ENCODE measurements at places on chromosomes 5 and 9.

GRCh38 chr5:141709699-141710267, 27.8 kb upstream of the ARAP3 start:
- DNase-seq = no peak
- H3K27me3 ChIP-seq = no peaks in the 10 kb centered on the region
- no peak overlapping the region for H3K27ac ChIP-seq
- H3K4me1 ChIP-seq = peaks cover 7% of the 10 kb centered on the region
- H3K36me3 ChIP-seq = no peaks in the 10 kb centered on the region

DNA sequence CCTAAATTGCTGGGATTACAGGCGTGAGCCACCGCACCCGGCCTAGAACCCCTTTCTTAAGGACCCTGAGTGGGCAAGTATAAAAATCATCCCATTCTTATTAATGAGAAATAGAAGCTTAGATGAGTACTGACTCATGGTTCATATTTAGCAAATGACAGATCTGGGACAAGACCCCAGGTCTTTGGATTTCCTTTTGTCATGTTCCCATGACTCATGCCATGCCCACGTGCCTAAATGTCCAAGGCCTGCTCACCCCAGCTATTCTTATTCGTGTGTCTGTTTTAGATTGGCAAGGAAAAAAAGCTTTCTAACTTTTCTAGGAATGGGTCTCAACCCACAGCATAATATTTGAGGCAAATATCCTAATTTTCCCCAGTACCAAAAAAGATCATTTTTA, 57.7 kb upstream of the RPS23 start:
- no peaks in the 10 kb centered on the region for H3K27me3 ChIP-seq
- no peak for DNase-seq
- no peaks in the 10 kb centered on the region for H3K4me1 ChIP-seq
- no peak overlapping the region for H3K4me3 ChIP-seq
- H3K27ac ChIP-seq = peak overlapping the region; percentile 18

DNA sequence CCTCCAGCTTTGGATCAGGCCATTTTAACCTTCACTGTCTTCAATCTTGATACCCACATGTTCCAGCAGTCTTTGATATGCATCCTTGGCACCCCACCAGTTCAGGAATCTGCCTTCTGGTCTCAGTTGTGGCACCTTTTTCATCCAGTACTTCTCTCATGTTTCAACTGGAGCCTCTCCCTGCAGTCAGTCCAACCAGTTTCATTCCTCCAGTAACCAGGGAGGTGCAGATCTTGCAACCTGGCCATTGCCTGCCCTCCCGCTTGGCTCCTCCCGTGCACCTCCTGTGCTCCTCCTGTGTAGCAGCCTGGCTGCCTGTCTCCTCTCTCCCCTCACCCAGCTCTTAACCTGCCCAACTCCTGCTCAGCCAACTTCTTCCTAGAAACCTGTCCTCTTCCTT, 20.2 kb downstream of the FUBP3 start:
- H3K36me3 ChIP-seq = peaks cover 97% of the 10 kb centered on the region
- H3K27me3 ChIP-seq = no peaks in the 10 kb centered on the region
- no peaks in the 10 kb centered on the region for H3K4me1 ChIP-seq
- DNase-seq = no peak
- H3K27ac ChIP-seq = no peak overlapping the region
- H3K4me3 ChIP-seq = no peak overlapping the region

- no peak overlapping the region for H3K4me3 ChIP-seq
- H3K27me3 ChIP-seq = peaks cover 25% of the 10 kb centered on the region
- H3K36me3 ChIP-seq = no peaks in the 10 kb centered on the region
- H3K4me1 ChIP-seq = no peaks in the 10 kb centered on the region
- no peak for DNase-seq
- H3K27ac ChIP-seq = no peak overlapping the region
These were observed 304.4 kb upstream of the KIF2A start for GRCh38 chr5:62001640-62002039.

GRCh38 chr9:114037249-114037648, 40.9 kb downstream of the AMBP start:
- H3K36me3 ChIP-seq = peaks cover 5% of the 10 kb centered on the region
- H3K27ac ChIP-seq = no peak overlapping the region
- no peak for DNase-seq
- H3K4me1 ChIP-seq = peaks cover 12% of the 10 kb centered on the region

GRCh38 chr9:3810231-3810630, 284.4 kb upstream of the RFX3 start:
- no peak overlapping the region for H3K4me3 ChIP-seq
- no peaks in the 10 kb centered on the region for H3K4me1 ChIP-seq
- no peak for DNase-seq
- H3K27me3 ChIP-seq = no peaks in the 10 kb centered on the region
- no peaks in the 10 kb centered on the region for H3K36me3 ChIP-seq
- no peak overlapping the region for H3K27ac ChIP-seq

DNA sequence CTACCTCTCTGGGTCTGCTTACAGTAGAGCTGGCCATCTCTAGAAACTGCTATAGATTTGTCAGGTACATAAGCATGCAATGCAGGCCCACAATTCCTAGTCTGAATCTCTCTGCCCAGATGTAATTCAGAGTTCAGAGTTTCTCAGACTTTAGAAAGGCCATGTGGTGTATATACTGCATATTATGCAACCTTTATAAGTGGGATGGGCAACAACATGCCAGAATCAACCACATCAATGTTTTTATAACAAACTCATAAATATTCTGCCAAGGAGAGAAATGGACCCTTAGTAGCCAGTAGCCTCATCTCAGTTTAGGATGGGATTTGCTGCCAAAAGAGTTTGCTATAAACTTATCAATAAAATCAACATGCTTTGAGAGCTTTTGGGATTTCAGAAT, 78.8 kb downstream of the SLC1A1 start:
- no peaks in the 10 kb centered on the region for H3K4me1 ChIP-seq
- H3K27ac ChIP-seq = no peak overlapping the region
- no peaks in the 10 kb centered on the region for H3K27me3 ChIP-seq
- no peak for DNase-seq
- no peak overlapping the region for H3K4me3 ChIP-seq

GRCh38 chr5:39850291-39850690, 425.5 kb upstream of the DAB2 start:
- no peak overlapping the region for H3K27ac ChIP-seq
- no peak overlapping the region for H3K4me3 ChIP-seq
- H3K4me1 ChIP-seq = no peaks in the 10 kb centered on the region
- H3K27me3 ChIP-seq = no peaks in the 10 kb centered on the region

- no peak for DNase-seq
- no peaks in the 10 kb centered on the region for H3K4me1 ChIP-seq
- H3K4me3 ChIP-seq = no peak overlapping the region
- no peaks in the 10 kb centered on the region for H3K36me3 ChIP-seq
- no peak overlapping the region for H3K27ac ChIP-seq
- no peaks in the 10 kb centered on the region for H3K27me3 ChIP-seq
These were observed 62.8 kb downstream of the SV2C start for GRCh38 chr5:76145945-76146344.

- H3K36me3 ChIP-seq = no peaks in the 10 kb centered on the region
- no peak for DNase-seq
- no peak overlapping the region for H3K4me3 ChIP-seq
- peaks cover 10% of the 10 kb centered on the region for H3K4me1 ChIP-seq
- H3K27me3 ChIP-seq = no peaks in the 10 kb centered on the region
These were observed 51.5 kb downstream of the UBE2R2 start for GRCh38 chr9:33868440-33868973.

- H3K4me1 ChIP-seq = peaks cover 46% of the 10 kb centered on the region
- DNase-seq = no peak
- no peak overlapping the region for H3K27ac ChIP-seq
- peaks cover 8% of the 10 kb centered on the region for H3K36me3 ChIP-seq
These were observed 1.2 kb downstream of the B4GALT7 start for GRCh38 chr5:177601126-177601525.

GRCh38 chr9:75389101-75389500, 300.8 kb downstream of the OSTF1 start:
- no peak for DNase-seq
- H3K27ac ChIP-seq = peak overlapping the region; percentile 19
- no peaks in the 10 kb centered on the region for H3K4me1 ChIP-seq
- H3K36me3 ChIP-seq = no peaks in the 10 kb centered on the region
- no peak overlapping the region for H3K4me3 ChIP-seq
- H3K27me3 ChIP-seq = no peaks in the 10 kb centered on the region

- no peaks in the 10 kb centered on the region for H3K36me3 ChIP-seq
- no peaks in the 10 kb centered on the region for H3K4me1 ChIP-seq
- H3K27me3 ChIP-seq = no peaks in the 10 kb centered on the region
- H3K4me3 ChIP-seq = no peak overlapping the region
These were observed 225.4 kb upstream of the DAB2 start for GRCh38 chr5:39650008-39650762.

GRCh38 chr5:132251220-132251725, 6.2 kb upstream of the PDLIM4 start:
- no peaks in the 10 kb centered on the region for H3K27me3 ChIP-seq
- peaks cover 15% of the 10 kb centered on the region for H3K4me1 ChIP-seq
- no peak for DNase-seq

All from esophagus squamous epithelium (tissue), 5 donors.